ENCODE measurements at places on chromosomes 12 and 14.

DNA sequence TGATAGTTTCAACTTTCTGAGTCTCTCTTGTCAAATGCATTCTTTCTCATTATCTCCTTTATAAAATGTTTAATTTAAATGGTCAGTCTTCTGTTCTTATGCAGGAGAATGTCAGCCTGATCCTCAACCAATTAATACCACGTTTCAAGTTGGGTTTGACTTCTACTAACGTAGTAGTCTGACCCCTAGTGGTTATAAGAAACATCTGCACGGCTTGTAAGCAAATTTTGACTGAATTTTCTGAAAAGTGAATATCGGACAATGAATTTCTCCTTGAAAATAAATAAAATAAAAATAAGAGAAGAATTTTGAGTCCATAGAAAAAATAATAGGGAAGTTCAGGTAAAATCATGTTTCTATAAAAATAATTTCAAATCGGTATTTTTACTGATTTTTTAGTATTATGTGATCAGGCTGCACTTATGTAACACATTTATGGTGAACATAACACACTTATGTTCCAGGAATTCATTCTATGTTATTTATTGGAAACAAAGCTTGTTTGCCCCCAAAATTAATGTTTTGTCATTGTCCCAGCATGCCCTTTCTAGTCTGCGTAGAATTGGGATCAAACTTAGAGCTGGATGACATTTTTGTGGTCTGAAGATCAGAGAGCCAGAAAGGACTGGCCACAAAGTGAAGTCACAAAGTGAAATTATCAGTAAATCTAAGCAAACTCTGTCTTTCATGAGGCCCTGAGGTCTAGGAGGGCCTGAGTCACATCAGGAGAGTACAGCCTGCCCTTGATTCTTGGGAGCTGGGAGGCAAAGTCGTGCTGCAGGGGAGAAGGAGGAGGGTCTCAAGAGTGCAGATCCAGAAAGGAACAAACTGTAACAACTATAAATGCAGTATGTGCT is 101.2 kb upstream of the STXBP6 start:
- DNase-seq = peak; percentile 39

GRCh38 chr14:59026081-59026480 is 162.4 kb upstream of the DAAM1 start:
- no peak for DNase-seq

DNA sequence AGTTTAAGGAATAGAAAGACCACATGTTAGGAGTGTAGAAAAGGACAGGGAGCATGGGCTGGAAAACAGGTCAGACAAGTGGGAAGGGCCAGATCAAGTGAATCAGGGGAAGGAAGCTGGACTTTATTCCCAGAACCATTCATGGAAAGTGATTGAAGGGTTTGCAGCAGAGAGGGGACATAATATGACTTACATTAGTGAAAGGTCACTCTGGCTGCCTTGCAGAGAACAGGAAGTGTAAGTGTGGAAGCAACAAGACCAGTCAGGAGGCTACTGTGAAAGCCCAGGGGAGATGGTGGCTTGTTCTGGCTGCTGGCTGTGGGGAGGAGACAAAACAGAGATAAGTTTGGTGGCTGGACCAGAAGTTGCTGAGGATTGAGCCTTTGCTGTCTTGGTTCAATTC is 69.1 kb downstream of the VCPKMT start:
- no peak for DNase-seq

DNA sequence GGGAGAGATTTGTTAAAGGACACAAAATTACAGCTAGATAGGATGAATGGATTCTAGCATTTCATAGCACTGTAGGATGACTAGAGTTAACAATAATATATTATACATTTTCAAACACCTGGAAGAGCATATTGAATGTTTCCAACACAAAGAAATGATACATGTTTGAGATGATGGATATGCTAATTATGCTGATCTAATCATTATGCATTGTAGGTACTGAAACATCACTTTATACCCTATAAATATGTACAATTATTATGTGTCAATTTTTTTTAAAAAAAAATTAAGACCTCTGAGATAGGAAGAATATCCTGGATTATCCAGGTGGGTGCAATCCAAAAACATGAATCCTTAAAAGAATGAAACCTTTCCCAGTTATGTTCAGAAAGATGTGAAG is 100.3 kb upstream of the CPNE8 start:
- DNase-seq = no peak

- DNase-seq = no peak
These were observed 74.1 kb downstream of the KIF26A start for GRCh38 chr14:104212206-104213095.

- DNase-seq = no peak
These were observed 58.1 kb downstream of the IFT81 start for GRCh38 chr12:110182281-110182680.

DNA sequence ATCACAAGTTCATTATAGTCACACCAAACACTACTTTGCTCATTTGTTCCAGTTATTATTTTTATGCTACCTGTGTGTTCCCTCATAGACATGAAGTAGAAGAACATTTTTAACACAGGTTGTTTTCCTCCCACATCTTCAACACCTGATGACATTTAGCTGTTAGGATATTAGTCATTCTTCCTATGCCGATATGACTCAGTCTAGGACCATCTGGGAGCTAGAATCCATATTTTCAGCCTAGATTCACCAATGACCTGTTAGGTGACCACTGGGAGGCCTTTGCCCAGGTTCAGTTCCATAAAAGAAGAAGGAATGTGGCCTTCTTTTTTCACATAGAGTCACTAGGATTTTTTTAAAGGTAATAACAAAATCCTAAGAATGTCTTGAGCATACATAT is 222.8 kb downstream of the C12orf42 start:
- no peak for DNase-seq

DNA sequence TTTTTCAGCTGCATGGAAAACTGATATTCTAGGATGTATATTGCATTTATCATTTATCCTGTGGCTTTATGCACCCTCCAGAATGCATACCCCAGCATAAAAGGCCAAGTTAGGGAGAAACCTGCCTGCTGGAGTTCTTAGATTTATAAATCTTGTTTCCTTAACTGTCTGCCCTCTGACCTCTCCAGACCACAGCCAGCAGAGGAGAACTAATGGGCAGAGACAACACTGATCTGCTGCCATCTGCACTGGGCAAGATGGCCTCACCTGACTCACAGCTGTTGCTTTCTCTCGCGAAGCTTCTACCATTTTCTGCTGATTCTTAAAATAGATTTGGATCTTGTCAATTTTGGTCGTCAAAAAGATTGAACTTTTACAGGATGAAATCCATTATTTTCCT is 65.8 kb downstream of the PPP2R5C start:
- no peak for DNase-seq

DNA sequence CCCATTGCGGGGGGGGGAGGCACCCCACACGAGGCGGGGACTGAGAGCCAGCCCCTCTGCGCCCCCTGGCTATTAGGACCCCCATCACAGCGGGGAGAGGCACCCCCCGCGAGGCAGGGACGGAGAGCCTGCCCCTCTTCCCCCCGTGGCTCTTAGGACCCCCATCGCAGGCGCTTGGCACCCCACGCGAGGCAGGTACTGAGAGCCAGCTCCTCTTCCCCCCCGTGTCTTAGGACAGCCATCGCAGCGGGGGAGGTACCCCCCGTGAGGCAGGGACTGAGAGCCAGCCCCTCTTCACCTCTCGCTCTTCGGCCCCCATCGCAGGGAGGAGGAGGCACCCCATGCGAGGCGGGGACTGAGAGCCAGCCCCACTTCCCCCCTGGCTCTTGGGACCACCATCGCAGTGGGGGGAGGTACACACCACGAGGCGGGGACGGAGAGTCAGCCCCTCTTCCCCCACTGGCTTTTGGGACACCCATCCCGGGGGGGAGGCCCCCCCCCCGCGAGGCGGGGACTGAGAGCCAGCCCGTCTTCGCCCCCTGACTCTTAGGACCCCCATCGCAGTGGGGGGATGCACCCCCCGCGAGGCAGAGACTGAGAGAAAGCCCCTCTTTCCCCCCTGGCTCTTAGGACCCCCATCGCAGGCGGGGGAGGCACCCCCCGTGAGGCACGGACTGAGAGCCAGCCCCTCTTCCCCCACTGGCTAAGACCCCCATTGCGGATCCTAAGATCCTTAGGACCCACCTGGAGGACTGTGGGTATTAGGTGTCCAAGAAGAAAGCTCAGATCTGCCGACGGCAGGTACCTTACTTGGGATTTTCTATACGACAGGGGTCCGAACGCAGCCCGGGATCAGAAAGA is 198.6 kb upstream of the PZP start:
- DNase-seq = no peak

All from activated CD4-positive, alpha-beta T cell treated with anti-CD3 and anti-CD28 coated beads, Interleukin-10, Interleukin-2, amounts not matched to agents 100 ng/mL and 50 ng/mL, durations not matched to agents 16 hours and 8 hours (primary cell).